COR-L47 (cell line): ENCODE measurements at places on chromosomes 4 and X.

DNA sequence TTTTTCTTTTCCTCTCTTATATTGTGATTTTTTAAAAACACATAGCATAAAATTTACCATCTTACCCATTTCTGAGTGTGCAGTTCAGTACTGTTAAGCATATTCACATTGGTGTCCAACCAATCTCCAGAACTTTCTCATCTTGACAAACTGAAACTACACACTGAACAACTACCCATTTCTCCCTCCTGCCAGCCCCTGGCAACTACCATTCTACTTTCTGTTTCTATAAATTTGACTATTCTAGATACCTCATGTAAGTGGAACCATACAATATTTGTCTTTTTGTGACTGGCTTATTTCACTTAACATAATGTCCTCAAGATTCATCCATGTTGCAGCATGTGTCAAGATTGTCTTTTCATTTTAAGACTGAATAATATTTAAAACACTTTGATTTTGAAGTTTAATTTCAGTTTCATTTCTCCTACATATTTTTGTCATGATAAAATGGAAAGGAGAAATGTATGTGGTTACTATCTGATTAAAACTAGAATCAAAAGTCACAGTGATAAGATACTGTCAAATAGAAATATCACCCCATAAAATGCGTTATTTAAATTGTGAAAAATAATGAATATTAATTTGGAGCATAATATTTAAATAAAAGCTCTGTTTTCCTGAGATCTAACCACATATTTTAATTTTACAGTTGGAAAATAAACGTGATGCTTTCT is 122.8 kb downstream of the DIPK2B start:
- DNase-seq = no peak

DNA sequence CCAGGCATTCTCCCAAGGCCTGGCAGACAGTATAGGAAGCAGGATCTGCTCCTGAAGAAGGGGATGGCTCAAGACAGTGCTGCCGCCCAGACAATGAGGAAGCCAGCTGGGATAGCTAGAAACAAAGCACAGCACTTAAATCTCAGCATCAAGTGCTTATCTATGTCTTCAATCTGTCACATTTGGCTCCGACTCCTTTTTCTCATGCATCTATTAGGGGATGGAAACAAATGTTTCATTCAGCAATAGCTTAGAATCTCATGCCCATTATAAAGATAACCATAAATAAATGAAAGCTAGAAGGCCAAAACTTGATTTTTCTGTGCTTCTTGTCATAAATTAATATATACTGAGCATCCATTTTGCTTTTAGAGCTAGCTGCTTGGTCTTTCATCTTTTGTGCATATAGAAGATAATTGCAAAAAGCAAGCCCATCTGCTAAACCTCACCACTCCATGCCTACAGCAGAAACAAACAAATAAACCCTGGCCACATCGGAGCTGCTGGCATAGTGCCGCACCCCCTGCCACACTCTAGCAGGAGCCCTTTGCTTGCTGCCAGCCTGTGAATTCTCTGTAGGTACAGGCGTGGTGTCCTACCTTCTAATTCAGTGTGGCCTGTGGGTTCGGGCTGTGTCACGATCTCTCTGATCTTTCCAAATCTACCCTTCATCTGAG is 75.9 kb downstream of the AASDH start:
- DNase-seq = no peak

GRCh38 chr4:186029571-186030398 is 39.2 kb upstream of the TLR3 start:
- peak; percentile 5 for DNase-seq

DNA sequence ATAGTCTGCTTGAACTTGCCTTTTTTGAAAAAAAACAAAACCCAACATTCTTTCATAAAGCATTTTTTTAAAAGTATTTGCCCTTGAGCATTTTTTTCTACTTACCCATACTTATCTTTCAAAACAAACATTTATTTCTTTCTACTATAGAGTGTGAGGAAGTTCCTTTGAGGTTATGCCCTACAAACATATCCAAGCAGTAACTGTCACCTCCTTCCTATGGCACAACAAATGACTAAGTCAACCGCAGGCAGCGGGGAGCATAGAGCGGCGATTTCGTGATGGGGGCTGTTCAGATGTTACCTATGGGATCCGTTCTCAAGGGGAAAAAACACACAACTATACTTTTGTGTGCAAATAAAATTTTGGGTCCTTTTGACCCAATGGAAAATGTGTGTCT is 19.4 kb downstream of the SPRY1 start:
- no peak for DNase-seq

- DNase-seq = peak; percentile 8
Observed at GRCh38 chrX:12770440-12770839, 20.8 kb upstream of the PRPS2 start.

DNA sequence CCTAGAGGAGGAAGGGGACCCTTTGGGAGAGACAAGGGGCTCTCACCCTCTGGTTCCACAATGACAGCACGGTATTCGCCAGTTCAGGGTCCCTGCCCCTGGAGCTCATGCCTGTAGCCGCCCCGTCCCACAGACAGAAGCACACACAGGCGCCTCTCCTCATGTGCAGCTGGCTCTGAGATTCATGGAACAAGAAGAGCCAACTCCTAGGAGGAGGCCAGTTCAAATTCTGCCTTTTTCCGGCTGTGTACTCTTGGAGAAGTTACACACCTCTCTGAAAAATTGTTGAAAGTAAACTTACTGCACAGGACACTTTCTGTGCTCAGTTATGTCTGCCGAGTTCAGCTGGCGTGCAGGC is 15.3 kb downstream of the BLOC1S4 start:
- DNase-seq = no peak

DNA sequence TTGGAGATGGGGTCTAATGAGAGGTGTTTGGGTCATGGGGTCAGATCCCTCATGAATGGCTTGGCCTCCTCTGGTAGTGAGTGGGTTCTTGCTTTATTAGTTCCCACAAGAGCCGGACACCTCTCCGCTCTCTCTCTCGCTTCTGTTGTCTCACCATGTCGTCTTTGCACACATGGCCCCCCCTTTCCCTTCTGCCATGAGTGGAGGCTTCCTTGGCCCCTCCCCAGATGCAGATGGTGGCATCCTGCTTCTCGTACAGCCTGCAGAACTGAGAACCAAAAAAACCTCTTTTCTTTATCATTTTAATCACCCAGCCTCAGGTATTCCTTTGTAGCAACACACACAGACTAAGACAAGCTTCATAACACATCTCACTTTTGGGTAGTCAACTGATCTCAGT is 49.6 kb upstream of the SPRY1 start:
- no peak for DNase-seq

- DNase-seq = no peak
Observed at GRCh38 chr4:14952352-14952751, 49.9 kb upstream of the CPEB2 start.

DNA sequence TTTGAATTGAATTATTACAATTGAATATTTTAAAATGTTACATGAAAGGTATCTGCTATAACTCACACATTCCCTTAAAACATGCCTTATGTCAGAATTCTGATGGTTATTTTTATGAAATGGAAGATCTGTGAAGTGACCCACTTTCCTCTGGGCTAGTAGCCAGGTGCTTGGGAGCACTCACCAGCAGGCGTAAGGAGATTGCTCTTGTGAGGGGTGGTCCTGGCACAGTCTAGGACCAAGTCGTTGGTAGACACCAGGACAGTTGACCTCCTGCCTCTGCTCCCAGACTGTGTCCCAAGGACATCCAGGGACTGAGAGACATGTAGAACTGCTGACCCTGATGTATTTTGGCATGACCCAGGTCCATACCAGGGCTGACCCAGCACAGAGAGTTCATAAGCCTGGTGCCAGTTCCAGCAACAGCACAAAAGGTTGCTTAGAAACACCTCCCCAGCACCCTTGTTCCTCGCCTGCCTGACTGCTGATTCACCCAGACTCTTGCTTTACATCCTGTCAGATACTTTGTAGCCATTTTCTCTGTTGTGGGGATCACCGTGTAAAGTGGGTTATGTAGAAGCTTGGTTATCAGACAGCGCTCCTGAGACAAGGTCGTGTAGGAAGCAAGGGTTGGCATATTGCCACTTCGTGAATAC is 48.5 kb downstream of the NELFA start:
- no peak for DNase-seq

DNA sequence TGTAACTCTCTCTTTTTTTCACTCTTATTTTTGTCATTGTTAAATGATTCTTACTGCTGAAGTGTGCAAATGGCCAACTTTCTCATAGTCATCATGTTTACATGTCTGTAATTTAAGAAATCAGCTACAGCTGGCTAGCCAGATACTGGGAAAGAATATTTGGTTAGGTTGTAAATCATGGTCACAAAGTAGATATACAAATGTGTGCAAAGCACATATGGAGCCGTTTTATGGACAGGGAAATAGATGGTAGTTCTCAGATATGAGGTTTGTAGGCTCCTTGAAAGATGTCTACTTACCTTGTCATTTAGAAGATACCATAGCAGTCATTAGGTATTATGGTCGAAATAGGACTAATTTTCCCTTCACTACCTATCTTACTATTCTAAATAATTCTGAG is 430.4 kb downstream of the ADGRL3 start:
- no peak for DNase-seq

DNA sequence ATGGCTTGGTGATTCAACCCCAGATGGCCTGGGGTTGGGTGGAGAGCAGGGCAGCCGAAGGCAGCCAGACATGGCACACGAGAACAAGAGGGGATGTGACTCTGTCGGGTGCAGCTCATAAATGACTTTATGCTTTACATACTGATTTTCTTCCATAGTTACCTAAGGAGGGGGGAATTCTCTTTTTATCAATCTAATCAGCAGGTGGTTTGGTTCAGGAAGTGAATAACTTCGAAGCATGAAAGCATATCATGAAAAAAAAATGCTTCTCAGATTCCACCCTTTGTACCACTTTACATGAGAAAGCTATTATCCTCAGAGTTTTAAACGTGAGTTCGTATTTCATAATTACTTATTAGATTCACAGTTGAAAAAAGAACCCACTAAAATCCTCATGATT is 908.9 kb upstream of the LCORL start:
- no peak for DNase-seq

DNA sequence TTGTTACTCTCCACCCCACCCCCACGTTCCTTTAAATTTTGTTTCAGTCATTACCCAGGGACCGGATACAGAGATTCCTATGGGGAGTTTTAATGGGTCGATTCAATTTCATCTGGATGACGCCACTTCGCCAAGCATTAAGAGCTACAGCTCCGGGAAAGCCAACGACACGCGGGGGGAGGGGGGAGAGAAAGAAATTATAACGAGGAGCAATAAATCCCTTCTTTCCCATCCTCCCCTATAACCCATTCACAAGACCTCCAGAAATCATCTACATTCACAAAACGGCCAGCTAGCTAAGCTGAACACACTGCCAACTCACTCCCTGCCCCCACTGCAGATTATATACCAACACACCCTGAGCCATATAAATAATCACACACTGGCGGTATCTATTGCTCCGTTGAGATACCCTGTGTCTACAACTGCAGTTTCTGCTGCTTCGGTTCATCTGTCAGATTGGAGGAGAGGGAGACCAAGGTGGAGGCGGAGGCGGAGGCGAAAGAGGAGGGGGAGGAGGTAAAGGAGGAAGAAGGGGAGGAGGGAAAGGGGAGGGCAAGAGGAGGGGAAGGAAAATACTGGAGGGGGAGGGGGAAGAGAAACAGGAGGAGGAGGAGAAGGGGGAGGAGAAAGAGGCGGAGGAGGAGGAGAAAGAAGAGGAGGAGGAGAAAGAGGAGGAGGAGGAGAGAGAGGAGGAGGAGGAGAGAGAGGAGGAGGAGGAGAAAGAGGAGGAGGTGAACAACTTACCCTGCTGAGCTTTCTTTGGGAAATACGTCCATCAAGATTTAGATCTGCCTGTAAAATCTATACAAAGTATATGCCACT is 113.9 kb upstream of the VAMP7 start:
- no peak for DNase-seq
